Glomerular endothelial cell (primary cell): ENCODE measurements at places on chromosomes 6 and 20. TPM values are rescaled to one million over a fixed set of nuclear protein-coding genes. Genes with fewer than 3 reads are reported as not detected.

DNA sequence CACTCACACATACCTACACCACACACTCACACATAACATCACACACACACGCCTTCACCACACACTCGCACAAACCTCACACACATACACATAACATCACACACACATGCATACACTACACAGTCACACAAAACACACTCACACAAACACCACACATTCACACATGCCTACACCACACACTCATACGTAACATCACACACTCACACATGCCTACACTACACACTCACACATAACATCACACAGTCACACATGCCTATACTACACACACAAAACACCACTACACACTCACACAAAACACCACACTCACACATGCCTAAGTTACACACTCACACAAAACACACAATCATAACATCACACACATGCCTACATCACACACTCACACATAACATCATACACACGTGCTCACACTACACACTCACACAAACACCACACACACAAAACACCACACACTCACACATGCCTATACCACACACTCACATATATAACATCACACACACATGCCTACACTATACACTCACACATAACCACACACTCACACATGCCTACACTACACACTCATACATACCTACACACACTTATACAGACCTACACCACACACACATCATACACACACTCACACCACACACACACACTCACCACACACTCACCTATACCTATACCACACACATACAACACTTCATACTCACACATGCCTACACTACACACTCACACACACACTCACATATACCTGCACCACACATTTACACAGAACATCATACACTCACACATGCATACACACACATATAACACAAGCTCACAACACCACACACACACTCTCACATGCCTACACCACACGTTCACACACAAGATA is 383.5 kb downstream of the C6orf118 start:
- no peak for DNase-seq

DNA sequence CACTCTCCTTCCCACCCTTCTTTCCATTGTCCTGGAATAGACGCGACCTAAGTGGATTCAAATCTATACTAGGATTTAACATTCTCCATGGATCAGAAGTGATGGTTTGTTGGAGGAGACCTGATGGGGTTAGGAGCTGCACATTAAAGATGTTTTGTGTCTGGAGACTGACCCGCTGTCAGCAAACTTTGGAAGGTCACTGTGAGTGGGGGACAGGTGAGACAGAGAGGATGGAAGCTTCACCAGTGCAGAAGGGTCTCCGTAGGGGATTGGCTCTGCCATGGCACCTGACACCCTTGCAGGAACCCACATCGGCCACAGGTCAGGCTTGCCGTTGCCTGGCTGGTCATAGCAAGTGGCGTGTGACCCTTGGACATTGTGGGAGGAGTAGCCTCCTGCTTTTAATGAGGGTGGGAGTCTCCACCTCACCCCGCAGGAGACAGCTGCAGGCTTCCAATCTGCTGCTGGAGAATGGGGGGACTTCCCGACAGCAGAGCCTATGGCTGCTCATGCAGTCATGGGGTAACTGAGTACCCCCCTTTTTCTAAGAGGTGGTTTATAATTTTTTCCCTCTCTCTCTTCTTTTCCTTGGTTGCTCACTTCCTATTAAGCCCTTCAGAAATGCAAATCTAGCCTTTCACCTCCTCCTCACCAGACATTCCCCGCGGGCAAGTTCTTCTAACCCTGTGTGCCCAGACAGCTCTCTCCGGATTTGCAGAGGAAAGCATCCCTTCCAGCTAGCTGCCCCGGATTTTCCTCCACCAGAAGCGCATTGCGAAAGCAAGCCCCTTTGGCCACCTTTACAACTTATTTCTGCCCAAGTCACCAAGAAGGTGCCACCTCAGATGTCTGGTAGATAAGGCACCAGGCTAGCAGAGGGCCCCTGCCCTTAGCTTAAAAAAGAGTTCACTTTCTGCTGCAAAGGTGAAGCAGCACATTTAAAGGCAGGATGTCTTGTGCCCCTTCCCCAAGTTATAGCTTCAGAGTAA is 53.5 kb downstream of the DACT2 start:
- no peak for DNase-seq

DNA sequence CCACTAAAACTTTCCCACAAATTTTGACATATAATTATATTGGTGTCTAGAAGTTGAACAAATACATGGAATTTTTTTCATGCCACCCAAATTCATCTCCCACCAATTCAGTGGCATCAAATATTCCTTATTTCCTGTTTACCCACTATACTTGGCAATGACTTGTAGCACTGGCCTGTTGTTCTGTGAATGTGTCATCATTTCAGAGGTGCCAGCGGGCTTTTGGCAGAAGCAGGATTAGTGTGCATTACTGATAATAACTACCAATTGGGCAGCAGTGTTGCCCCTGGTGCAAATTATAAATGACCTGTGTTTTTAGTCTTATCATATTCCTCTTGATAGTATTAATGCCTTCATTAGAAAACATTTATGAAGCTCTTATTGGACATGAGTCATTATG is 121.3 kb downstream of the TFAP2B start:
- DNase-seq: no peak

GRCh38 chr6:32967151-32968091 is 973 bp upstream of the BRD2 start:
- no peak for DNase-seq

- no peak for DNase-seq
These were observed 1.3 kb downstream of the KPNA5 start for GRCh38 chr6:116682334-116682712.

GRCh38 chr6:13423252-13423651 is 64.1 kb downstream of the GFOD1 start:
- no peak for DNase-seq

DNA sequence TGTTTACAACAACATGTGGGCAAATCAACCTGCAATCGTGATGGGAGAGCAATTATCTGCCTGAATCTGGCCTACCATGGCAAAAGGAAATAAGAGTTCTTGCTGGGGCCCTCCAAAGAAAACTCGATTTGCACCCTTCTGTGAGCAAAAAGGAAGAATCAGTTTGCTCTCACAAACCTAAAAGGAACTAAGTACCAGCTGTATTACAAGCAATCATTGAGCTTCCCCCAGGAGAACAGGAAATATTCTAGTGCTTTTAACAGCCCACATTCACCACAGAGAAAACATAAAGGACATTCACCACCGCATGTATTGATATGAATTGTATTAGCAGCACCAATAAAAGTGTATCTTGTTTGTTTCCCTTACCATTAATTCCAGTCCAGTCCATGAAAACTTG is 75.0 kb downstream of the MBOAT1 start:
- DNase-seq: no peak

DNA sequence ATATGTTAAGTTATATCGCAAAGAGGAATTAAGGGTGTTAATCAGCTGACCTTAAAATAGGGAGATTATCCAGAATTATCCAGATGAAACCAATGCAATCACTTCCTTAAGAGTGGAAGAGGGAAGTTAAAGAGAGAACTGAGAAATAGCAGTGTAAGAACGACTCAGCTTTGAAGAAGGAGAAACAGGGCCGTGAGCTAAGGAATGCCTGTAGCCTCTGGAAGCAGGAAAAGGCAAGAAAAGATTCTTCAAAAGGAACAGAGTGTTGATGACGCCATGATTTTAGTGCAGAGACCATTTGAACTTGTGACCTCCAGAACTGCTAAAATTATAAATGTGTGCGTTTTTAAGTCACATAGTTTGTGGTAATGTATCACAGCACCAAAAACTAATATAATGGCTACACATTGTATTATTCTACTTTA is 32.7 kb downstream of the ILRUN start:
- no peak for DNase-seq

Gene TSPO2
- not detected in 2 replicates for total RNA-seq

Gene CDYL
- 23.3 and 28.9 TPM in 2 replicates for total RNA-seq

Gene NRSN1
- total RNA-seq: not detected in 2 replicates

Gene SLC32A1
- not detected in 2 replicates for total RNA-seq
